ENCODE measurements at places on chromosomes 2 and 18.

- no peak for DNase-seq
These were observed 5.9 kb upstream of the CETN1 start for GRCh38 chr18:574149-574860.

DNA sequence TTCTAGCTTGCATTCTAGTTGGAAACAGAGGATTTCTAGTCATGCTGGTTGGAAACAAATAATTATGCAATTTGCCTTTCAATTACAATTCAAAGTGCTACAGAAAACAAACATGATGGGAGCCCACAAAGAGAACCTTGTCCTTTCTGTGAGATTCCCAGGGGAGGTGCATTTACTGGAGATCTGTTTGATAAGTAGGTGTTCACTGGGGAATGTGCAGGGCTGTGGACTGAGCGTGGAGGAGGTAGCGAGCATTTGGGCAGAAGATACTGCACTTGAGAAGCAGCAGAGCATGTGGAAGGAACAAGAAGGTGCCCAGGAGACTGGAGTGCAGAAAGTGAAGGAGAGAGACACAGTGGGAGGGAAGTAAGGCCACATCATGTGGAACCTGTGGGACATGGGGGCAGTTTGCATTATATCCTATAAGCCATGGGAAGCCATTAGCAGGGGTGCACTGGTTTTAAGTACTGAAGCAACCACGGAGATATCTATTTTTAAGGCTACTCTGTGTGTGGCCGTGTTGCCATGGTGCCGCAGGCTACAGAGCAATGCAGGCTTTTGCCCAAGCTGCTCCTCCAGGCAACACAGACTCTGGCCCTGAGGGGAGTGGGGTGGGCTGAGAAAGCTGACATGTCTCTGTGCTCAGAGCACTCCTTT, 154.0 kb downstream of the ANTXR1 start:
- no peak for DNase-seq

GRCh38 chr2:102235491-102235890, 48.7 kb downstream of the IL1RL2 start:
- DNase-seq = no peak

DNA sequence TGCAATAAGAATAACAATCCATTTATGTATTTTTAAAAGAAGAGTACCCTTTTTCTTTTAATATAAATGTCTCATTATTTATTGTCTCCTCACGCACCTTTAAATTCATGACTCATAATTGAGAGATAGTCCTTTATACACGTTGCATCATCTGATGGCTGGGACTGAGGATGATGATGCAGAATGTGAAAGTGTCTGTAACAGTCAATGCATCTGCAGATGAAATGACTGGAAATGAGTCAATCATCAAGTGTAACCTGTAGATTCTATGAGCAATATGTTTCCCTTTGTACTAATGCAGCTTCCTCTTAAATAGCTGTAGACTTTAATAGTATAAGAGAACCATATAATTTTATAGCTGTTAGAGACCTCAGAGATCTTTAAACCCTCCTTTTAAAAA, 26.1 kb upstream of the SYT4 start:
- DNase-seq = no peak

GRCh38 chr2:189951791-189952535, 110.6 kb downstream of the MSTN start:
- DNase-seq = no peak

DNA sequence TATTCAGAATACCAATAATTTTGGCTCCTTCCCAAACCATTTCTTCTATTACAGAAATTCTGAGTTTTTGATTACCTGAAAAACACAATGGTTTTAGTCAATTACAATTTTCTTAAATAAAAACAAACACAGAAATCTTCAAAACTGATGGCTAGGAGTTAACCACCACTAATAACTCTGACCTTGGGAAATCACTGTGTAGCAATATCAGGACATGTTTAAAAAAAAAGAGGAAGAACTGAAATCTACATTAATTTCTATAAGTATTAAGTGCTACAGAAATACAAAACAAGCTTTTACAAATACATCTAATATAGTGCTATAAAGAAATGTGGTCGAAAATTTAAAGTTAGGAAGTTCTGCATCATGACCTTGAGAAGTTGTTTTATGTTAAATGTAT, 14.9 kb downstream of the L3MBTL4 start:
- DNase-seq = no peak

DNA sequence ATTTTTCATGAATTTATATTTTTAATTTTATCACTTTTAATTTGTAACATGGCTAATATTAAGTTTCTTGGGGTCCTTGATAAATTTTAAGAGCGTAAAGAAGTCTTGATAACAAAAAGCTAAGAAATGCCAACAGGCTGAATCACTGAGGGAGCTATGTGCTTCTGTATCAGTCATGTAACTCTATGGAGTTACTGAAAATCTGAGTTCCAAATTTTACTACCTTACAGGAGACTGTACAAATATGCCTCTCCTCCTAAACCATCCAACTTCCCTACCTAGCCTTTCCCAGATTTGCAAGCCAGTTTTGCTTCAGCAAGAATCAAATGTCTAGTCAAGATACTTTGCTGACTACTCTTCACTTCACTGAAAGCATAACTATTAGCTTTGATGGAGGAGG, 35.7 kb downstream of the FEZ2 start:
- no peak for DNase-seq

- DNase-seq = no peak
These were observed 1.5 kb downstream of the ROCK1 start for GRCh38 chr18:21109936-21110712.

GRCh38 chr18:80104364-80104779, 4.7 kb upstream of the ADNP2 start:
- peak; percentile 78 for DNase-seq

DNA sequence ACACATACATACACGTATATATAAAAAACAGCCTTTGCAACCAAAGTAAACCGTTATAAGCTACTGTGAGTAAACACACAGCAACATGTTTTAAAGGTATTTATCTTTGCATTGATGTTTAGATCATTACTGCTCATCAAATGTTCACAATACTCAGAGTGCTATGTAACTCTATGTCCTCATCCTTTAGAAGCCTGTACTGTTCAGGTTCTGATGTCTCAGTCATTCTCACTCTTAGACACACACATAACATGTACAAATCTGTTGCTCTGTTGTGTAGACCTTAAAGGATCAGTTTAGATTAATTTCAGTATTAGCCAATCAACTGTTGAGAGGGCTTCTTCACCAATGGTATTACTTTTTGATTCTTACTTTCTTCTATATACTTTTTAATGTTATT, 139.7 kb upstream of the ITGB6 start:
- no peak for DNase-seq

- no peak for DNase-seq
These were observed 28.7 kb downstream of the MSH6 start for GRCh38 chr2:47811668-47812067.

DNA sequence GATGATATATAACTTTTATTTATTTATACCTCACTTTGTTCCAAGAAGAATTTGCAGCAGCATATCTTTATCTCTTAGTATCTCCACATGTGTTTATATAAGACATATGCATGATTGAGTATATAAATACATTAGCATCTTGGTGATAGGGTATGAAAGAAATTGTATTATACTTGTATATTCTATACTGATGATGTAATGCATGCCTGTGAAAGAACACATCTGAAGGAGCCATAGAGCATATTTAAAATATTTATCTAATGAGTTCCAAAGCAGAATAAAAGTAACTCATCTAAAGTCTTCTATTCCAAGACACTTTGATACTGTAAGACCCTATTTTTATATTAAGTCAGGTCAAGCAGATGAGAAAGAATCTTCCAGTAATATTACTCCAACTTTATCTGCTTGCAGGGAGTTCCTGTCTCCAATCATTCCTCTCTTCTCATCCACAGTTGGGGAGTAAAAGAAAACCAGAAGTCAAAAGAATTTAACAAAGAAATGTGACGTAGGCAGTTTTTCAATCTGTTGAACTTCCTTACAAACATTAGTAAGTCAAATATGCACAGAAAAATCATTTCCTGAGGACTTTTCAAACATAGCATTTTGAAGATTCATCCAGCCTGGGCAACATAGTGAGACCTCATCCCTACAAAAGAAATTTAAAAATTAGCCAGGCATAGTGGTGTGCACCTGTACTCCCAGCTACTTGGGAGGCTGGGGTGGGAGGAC, 76.7 kb downstream of the DTNB start:
- no peak for DNase-seq

All from SK-N-DZ (cell line).